ENCODE measurements at places on chromosomes 5 and 9.

- DNase-seq = no peak
Measured at GRCh38 chr9:37033682-37034304, at the start of gene PAX5. PAX5 (minus strand) TSS chr9:37034268; CDS start chr9:37034031, 237 bp downstream.

DNA sequence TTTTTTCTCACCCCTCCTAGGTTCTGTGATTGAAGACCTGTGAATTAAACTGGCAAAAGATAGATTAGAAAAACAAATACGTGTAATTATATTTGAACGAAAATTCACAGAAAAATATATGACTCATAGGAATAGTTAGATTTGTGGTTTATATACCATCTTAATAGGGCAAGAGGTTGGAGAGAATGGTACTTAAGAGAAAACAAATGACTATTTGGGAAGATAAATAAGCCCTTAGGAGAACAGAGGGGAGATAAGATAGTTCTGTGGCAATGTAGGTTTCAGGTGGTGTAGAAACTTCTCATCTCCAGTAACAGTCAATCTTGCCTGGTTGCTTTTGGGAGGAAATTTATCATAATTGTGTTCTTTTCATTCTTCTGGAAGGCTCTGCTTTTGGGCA, 122.0 kb downstream of the PRDM9 start:
- DNase-seq = no peak

DNA sequence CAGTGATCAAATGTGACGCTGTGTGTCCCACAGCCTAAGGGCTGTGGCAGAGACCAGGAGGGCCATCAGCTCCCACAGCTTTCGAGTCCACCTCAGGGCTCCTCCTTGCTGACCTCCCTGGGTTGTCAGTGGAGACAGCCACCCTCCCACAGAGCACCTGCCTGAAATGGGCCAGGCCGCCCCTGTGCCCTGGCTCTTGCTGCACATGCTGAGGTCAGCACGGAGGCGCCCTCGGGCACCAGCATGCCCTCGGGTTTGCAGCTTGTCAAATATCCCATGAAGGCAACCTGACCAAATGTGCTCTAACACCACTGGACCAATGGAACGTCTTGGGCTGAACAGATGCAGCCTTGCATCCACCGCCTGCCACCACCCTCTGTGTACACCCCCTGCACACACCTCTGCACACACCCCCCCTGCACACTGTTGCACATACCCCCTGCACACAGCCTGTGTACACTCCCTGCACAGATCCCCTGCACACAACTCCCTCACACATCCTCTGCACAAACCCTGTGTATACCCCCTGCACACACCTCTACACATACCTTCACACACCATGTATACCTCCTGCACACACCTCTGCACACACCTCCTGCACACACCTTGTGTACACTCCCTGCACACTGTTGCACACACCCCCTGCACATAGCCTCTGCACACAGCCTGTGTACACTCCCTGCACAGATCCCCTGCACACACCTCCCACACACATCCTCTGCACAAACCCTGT, 2.0 kb upstream of the CEP72 start:
- DNase-seq = no peak

DNA sequence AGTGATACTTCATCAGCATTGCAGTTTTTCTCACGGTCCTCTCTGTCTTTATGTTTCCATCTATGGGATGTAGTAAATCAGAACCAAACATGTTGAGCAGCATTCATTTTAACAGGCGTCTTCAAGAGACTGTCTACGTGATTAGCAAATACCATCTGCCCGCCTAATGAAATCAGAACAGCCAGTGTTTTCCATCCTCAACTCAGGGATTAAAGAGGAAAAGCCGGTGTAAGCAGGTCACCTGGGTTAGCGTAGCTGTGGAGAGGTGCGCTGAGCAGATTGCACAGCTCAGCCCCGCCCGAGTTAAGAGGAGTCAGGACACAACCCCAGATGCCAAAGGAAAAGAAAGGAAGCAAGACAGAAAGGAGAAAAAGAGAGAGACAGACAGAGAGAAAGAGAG, 54.3 kb upstream of the ANKRD33B start:
- no peak for DNase-seq

GRCh38 chr9:78407636-78408312, 110.8 kb downstream of the PSAT1 start:
- DNase-seq = no peak

DNA sequence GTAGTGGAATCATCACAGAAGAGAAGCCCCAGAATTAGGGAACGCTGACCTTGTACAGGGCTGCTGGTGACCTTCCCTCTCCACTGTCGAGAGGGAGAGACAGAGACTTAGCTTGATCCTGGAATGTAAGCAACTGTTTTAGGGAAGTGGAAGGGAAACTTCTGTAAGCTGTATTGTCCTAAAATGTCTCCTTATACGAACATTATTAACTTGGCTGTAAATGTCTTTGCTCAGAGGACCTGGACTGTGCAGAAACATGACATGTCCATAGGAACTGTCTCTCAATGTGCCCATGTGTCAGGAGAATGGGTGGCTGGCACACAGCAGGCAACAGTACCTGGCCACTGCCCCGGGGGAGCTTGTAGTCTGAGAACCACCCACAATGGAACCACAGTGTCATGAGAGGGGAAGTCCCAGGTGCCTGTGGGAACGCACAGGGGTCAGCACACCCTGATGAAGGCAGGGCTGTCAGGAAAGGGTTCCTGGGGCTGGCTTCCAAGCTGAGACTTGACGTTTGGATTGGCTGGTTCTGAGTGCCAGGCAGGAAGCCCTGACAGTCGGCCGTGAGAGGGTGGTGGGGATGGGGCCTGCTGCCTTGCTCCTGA, 34.0 kb downstream of the DAP start:
- no peak for DNase-seq

- DNase-seq = peak; percentile 34
Measured at GRCh38 chr9:125747765-125748445, 732 bp downstream of the PBX3 start.

DNA sequence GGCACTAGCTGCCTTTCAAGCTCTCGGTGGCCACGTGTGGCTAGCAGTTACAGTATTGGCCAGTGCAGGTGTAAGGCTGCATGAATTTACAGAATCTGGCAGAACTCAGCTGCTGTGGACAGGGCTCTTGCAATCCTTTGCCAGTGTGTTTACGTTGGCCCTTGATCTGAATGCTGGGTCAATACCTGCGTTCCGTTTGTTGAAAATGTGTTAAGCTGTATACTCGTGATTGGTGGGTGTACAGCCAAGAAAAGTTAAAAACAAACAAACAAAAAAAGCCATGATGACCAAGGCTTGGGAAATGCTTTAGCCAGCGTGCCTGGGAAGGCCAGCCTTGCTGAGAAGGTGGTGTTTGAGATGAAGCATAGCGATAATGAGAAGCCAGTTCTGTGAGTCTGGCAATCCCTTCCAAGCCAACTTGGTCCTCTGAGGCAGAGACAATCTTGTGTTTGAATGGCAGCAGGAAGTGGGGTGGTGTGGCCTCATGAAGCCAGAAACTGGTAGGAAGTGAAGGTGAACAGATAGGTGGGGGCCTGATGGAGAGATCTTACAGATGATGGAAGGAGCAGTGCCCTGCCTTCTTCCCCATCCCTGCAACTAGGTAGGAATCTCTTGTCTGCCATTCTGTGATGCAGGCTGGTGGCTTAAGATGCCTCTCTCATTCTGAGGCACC, 820 bp upstream of the CFAP90 start:
- no peak for DNase-seq

- DNase-seq = no peak
Measured at GRCh38 chr5:124056991-124057723, 545.2 kb downstream of the CSNK1G3 start.

- no peak for DNase-seq
Measured at GRCh38 chr5:39446231-39446630, 21.5 kb upstream of the DAB2 start.
